ENCODE measurements at places on chromosomes 7 and 10.
A peak's percentile ranks its signal among the peaks of the same experiment; 100 is the strongest.

GRCh38 chr10:1737222-1738061, at the start of gene ADARB2:
Gene ADARB2 (minus strand): TSS chr10:1737525.
- DNase-seq, result no peak

GRCh38 chr10:68560943-68561864, 1.1 kb downstream of the TET1 start:
- DNase-seq, result no peak

- DNase-seq, result no peak
These were observed 2.1 kb downstream of the WEE2 start for GRCh38 chr7:141710301-141710700.

GRCh38 chr7:85025312-85025756, 161.5 kb downstream of the SEMA3D start:
- no peak for DNase-seq

GRCh38 chr7:3893151-3893788, 592.2 kb downstream of the SDK1 start:
- no peak for DNase-seq

- no peak for DNase-seq
These were observed 12.3 kb upstream of the RBP3 start for GRCh38 chr10:47335906-47336305.

DNA sequence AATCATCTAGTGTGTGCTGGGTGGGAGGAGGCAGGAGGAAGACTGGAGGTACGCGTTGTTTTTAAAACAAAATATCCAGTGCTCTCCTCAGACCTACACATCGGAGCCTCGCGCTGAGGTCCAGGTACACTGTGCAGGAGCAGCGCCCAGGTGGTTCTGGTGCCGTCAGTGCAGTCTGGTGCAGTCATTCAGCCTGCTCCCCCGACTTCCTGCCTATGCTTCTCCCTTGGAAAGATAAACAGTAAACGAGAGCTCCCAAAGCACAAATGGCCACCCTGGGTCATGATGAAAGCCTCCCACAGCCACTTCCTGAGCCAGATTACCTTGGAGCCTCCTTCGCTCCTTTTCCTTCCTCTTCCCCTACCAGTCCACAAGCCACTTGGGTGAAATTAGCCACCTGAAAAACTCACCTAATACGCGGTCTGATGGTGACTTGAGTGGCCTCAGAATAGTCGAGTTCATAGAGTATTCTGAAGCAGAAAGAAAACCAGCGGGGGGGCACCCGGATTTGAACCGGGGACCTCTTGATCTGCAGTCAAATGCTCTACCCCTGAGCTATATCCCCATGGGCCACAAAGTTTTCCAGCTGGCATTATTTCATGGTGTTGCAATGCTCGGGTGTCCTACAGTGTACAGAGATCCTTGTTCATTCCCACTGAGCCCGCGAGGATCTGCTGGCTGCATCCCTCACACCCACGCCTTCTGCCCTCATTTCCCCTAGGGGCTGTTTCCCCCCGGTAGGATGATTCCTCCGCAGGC, 82.5 kb downstream of the ZNF467 start:
- DNase-seq, result no peak

DNA sequence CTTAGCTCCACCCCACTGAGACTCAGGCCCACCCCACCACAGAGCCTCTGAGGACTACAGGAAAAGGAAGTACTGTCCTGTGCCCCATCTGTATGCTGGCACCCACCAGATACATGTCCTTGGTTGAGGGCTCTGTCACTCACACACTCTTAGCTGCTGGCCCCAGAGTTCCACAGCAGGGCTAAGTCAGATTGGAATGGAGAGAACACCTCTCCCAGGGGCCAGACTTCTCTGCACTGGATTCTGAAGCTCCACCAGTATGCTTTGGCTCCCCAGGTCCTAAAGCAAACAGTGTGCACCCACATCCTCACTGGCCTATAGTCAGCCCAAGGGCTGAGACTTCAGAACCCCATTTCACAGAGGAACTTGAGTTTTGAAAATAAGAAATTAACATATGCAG, 103.2 kb upstream of the PPP2R2D start:
- DNase-seq, result no peak

DNA sequence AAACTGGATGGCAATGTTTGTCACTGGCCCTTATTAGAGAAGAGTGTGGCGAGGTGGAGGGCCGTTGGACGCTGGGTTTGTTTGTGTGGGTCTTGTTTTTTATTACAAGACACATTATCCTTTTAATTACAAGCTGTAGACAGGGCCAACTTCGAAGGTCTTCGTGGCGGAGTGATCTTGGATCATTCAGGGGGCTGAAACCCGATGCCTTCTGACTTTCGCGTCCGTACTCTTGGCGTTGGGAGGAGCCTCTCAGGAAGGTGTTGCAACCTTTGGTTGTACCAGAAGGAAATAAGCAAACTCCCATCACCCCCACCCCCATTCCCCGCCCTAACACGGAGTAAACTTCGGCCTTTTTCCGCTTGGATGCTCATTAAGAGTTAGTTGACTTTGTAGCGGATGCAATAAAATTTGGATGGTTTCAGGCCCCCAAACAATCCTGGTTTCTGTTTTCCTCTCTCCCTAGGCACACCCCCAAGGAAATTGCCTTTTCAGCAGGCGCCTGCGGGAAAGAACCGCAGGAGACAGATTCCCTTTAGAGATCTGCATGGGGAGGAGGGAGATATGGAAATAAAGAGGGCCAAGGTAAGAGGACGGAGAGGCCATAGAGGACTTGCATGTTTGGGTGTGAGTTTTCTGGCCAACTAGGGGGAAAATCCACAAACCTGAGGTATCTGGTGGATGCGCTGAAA, 294.5 kb upstream of the NFE2L3 start:
- no peak for DNase-seq

GRCh38 chr7:16815001-16815400, 10.2 kb upstream of the AGR2 start:
- no peak for DNase-seq

- DNase-seq, result no peak
These were observed 34.5 kb upstream of the DKK1 start for GRCh38 chr10:52279546-52279945.

- no peak for DNase-seq
These were observed 79.2 kb downstream of the RBM20 start for GRCh38 chr10:110723224-110723891.

DNA sequence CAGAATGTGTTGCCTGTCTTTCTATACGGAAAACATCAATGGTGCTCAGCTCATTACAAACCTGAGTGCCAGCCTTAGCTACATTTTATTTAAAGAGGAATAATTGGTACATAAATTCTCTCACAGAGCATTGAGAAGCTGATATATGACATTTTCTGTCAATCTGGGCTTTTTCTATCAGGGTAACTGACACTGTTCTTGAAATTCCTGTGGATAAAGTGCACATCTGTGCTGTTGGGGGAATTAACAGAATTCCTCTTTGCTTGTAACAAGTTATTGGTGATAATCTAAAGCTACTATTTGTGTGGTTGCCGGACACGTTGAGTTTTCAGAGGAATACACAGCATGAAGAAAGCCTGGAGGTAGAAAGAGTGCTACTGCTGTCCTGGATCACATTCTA, 668.6 kb downstream of the SORCS1 start:
- no peak for DNase-seq

DNA sequence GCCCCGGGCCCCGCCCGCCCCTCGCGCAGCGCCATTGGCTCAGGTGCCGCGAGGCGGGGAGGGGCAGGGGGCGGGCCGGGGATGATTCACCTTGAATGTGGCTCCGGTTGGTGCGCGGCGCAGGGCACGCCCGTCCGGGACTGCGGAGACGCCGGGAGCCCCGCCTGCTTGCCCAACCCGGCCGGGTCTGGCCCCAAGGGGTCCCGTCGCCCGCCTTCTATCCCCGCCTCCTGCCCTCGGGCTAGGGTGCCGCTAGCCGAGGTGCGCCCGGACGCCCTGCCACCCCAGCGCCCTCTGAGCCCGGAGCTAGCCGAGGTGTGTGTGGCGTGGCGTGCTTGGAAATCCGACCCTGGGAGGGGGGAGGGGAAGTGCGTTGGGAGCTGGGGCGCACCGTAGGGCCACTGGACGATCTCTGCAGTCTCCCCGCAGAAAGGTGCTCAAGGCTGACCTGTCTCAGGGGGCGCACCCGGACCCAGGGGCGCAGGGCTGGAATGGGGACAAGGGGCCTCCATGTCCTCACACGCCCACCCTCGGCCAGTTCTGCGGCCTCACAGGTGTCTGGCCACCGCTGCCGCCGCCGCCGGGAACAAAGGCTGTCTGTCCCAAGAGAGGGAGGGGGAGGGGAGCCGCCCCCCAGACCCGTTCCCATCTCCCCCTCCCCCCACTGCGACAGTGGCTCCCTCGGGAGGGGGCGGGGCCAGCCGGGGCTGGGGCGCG, 168.9 kb downstream of the NRF1 start:
- no peak for DNase-seq

DNA sequence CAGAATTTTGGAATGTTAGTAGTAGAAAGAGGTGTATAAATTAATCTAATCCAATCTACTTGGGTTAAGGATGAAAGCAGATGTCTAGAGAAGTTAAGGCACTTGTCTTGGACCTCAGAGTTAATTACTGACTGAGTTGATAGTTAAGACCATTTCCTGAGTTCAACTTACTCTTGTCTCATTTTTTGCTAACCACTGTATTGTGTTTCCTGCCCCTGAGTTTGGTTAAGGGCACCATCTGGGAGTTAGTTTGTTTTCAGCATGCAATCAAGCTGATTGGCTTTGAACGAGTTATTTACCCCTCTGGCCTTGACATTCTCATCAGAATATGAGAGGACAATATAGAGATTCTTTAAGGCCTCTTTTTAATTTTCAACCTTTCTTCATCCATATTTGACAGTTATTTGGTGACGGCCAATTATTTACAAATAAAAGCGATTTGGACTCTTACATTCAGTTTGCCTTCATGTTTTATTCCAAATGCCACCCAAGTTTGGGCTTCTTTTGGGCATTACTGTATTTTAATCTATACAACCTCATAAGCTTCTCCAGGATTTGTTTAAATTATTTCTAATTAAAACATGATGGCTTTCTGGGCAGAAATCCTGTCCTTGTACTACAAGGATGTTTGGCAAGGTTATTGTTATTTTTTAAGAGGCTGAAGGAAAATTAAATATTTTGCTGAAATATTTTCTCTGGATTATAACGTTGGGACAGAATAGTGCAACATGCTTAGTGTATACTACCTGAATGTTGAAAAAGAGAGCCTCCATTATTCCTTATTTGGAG, 225.0 kb downstream of the CACNB2 start:
- DNase-seq, result no peak

GRCh38 chr7:18890885-18891621, 226.4 kb downstream of the TWIST1 start:
- no peak for DNase-seq

- DNase-seq, result no peak
These were observed 6.7 kb downstream of the SKIDA1 start for GRCh38 chr10:21518641-21519396.

- DNase-seq, result no peak
These were observed 103.4 kb upstream of the ANLN start for GRCh38 chr7:36286226-36286625.

DNA sequence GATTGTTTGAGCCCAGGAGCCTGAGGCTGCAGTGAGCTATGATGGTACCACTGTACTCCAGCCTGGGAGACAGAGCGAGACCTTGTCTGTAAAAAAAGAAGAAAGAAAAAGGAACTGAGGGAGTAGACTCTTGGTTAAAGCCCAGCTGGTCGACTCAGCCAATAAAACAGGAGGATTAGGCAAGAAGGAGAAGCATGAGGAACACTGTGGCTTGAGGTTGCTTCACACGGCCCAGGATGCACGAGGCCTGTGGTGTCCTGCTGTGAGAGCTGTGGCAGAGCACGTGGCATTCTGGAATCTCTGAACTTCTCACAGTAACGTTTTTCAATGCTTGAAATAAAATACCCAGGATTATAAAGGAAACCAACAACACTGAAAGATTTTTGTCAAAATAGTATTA, 93.3 kb downstream of the CUL2 start:
- DNase-seq, result no peak

- DNase-seq, result no peak
These were observed 44.4 kb downstream of the MCU start for GRCh38 chr10:72736176-72736827.

GRCh38 chr10:45373576-45374349, at the start of gene ALOX5:
Gene ALOX5 (plus strand): TSS chr10:45374216. CDS start chr10:45374280, 64 bp downstream.
- peak; percentile 61 for DNase-seq

DNA sequence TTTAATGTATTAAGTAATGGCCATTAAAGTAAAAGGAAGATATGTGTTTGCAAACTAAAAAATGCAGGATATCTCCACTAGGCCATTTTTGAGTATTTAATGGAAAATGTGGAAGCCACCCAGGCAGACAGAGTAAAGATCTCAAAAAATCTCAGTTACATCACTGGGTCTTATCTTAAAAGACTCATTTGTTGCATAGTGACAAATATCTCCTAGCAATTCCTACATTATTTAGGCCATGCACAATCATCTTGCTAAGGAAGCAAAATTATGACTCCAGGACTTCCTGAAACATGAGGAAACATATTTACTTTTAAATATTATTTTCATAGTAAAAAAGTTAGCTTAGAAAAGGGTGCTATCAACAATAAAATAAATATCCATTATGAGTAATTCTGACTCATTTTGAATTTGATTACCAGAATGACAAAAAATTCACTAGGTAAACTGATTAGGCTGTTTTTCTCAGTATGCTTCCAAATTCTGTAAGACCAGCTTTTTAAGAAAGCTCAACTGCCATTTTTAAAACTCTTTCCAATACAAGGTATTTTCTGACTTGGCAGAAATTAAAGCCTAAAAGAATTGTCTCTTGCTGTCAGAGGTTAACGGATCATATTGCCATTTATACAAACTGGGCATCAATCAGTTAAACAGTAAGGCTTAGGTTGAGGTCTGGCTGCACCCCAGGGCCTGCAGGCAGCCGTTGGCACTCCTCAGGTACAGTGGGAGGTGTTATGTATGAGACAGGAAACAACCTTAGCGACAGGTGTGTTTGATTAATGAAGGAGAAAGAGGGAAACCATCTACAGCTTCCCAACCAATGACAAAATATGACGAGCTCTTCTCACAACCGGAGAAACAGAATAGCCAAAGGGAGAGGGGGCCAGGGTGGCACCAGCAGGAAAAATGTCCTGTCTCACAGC, 31.8 kb downstream of the PCLO start:
- DNase-seq, result no peak

DNA sequence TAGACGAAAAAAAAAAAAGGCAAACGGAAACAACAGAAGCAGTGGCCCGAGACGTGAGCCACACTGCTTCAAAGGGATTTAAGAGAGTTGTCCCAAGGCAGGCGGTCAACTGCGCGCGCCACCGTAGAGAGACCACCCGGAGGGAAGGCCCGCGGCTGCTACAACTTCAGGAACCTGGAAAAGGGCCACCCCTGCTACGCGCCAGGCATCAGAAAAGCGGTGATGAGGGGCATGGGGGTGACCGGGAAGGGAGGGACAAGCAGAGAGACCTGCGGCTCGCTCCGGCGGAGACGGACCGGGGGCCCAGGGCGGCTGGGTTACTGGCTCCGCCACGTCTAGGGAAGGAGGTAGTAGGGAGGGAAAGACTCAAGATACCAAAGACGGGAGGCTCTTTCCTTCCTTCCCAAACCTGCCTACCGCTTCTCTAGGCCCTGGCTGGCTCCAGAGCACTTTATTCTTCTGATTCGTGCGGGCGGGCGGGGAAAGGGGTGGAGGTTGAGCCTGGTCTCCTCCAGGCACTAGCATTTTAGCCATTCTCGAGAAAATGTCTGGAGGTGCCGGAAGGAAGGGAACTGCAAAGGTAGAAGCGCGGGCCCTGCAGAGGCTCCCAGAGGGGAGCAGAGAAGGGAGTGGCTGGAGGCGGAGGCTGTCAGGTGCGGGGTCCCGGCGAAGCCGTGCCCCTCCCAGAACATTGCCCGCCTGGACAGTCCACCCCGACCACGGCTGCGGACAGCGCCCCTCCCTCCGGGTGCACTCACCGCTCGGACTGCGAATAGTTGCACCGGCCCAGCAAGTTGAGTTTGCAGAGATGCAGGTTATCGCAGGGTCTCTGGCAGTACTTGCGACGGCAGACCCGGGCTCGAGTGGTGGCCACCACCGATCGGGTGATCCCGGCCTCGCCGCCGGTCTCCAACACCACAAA, 993 bp downstream of the ZC3HAV1 start:
- no peak for DNase-seq
